ENCODE measurements at places on chromosomes 7 and 10.

GRCh38 chr10:16832351-16833080 lies 15.3 kb upstream of the RSU1 start:
- no peak for DNase-seq

DNA sequence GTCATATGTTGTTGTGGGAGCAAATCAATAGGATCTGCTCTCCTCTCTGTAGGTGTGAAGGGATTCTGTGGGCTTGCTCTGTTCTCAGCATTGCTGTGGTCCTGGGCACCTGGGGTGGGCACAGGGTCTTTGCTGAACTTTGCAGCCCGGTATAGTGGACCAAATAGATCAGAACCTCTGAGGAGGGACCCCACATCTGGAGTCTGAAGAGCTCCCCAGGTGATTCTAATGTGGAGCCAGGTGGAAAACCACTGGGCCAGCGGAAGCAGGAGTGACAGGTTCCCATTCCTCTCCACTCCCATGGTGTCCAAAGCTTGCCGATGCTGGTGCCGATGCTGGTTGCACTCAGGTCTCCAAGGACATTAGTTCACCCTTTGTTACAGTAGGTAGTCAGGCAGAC lies 257.2 kb downstream of the GLRX3 start:
- no peak for DNase-seq

DNA sequence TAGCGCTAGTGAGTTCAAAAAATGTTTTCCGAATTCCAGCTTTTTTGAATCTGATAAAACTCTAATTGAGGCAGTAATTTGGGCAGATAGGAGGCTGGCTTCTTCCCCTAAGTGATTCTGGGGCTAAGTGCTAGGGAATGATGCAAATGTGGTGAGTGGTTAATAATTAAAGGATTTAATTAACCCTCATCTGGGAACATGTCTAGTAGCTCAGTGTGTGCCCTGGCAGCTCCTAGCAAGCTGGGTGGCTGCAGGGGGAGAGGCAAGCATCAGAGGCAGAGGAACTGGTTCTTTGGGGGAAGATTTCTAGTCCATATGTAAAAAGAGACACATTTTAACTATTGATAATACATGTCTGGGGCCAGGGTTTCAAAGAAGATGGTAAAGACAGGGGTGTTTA lies 354.5 kb downstream of the WDR11 start:
- DNase-seq: no peak

DNA sequence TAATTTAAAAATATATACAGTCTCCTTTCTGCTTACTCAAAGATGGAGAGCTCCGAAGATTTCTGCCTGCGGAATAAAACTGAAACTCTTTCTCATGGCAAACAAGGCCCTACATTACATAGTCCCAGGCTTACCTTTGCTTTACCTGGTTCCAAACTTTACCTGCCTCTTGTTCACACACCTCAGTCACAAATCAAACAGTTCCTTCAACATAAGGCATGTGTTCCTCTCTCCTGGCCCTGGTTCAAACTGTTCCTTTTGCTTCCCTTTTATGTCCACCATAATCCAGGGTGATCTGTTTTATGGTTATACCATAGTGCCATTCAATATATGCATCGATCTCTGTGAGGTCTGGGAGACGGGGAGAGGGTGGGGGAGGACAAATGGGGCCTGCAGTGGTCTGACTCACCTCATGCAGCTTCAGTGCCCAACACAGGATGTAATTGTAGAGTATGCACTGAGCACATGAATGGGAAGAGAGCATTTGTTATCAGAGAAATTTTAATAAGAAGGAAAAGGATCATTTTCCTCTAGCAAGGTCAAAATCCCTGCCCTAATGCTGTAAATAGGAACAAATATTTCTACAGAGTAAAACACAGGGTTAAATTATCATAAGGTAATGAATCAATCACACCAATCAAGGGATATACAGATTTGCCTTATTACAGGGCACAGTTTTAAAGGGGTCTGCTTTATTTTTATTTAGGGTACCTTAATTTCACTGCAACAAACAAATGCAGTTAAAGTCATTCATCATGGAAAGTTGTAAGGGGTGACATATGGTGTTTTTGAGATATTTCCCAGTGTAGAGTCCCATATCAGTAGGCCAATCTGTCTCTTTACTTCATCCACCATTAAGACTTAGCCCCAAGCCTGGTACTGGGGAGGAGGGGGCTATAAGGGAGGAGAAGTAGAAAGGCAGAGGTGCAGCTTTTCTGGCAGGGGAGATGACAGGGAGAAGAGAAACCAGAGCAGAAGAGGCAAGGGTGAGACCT lies 88.8 kb upstream of the PDE1C start:
- DNase-seq: no peak

DNA sequence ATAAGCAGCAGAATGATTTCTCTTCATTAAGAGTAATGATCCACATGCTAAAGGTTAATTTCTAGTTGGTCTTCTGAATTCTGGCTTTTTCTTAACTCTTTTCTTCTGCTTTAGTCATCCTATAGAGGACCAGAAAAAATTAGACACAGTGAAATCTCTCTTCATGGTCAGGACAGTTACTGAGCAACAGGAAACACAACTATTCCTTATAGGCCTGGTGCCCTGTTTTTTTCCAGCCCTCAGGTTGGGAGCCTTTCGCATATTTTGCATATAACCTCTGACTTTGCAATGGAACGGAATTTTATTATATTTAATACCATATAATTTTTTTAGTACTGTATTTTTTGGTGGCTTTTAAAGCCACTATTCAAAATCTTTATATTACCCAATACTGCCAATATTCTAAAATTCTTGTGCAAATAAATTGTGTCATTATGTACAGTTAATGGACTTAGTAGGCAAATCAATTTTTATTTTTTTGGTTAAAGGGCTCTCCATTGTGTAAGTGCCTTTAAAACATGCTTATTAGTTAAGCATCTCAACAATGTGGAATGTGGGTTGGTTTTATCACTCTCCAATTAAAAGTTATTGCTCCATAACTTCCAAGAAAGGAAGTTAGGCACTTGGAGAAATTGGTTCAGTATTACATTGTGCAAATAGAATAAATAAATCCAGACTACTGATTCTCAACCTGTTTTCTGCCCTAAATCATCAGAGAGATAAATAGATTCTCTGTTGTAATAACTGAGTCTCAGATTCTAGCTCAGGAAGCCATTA lies 22.5 kb downstream of the ARL4A start:
- DNase-seq: no peak

GRCh38 chr7:77702513-77702912 lies 6.3 kb downstream of the RSBN1L start:
- DNase-seq: no peak

DNA sequence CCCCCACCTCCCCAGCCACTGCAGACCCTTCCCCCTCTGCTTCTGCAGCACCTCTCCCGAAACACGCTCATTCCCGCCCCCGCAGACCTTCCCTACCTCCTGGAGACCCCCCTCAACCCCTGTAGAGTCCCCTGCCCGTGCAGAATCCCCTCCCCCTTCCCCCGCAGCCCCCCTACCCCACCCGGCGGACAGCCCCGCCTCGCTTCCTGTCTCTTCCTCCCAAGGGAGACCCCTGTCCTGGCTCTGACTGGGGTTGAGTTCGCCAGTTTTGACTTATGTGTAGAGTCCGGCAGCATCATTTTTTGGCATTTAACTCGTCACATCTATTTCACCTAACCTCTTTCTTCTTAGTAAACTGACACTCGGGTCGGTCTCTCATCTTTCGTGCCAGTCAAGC lies 54.0 kb downstream of the ALOX5 start:
- DNase-seq: no peak

DNA sequence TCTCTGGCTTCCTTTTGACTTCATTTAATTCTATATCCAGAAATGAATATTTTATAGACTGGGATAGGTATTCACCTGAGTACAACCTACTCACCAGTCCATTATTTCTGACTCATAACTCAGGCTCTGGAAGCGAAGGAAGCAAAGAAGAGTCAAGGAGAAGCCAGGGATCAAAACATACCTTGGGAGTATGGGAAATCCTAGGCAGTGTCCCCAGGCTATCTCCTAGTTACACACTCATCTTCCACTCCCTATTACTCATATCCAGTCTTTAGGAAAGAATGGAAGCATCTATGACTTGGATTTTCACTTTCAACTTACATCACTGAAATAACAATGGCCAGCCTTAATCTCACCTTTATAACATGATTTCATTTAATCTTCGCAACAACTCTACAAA lies 40.9 kb upstream of the ELAPOR2 start:
- no peak for DNase-seq

DNA sequence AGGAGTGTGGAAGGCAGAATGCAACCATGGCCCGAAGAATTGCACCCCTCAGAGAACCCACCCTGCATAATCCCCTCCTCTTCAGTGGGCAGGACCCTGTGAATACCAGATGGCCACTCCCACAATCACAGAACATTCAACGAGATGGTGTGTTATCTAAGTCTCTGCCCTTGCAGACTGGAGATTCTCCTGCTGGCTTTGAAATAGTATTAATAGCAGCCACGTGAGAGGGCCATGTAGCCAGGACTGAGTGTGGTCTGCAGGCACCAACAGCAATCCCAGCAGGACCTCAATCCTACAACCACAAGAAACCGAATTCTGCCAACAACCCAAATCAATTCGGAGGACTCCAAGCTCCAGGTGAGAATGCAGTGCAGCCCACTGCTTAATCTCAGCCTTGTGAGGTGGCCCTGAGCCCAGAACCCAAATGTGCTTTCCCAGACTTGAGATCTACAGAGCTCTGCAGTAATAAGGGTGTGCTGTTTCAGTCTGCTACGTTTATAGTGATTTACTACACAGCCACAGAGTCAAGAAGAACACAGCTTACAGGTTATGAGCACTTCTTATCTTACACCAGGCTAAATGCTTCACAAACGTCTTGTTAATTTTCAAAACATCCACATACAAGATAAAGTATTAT lies 72.1 kb downstream of the VOPP1 start:
- DNase-seq: no peak

GRCh38 chr7:107210400-107210799 lies 41.6 kb downstream of the HBP1 start:
- no peak for DNase-seq

DNA sequence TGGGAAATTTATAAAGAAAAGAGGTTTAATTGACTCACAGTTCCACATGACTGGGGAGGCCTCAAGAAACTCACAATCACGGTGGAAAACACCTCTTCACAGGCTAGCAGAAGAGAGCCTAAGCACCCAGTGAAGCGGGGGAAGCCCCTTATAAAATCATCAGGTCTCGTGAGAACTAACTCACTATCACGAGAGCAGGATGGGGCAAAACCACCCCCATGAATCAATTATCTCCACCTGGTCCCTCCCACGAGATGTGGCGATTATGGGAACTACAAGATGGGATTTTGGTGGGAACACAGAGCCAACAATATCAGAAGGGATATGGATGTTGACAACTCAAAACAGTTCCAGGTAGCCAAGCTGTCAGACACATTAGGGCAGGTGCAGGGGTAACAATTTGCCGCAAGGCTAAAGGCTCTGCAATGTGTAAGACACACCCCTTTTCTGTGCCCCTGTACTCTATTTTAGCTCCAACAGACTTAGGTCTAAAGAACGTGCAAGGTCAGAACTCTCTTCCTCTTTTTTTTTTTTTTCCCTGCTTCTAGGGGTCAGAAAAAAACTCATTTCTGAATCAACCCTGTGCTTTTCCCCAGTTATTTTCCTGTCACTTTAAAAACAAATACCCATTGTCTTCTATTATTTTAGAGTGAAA lies 30.7 kb upstream of the RBM20 start:
- no peak for DNase-seq

DNA sequence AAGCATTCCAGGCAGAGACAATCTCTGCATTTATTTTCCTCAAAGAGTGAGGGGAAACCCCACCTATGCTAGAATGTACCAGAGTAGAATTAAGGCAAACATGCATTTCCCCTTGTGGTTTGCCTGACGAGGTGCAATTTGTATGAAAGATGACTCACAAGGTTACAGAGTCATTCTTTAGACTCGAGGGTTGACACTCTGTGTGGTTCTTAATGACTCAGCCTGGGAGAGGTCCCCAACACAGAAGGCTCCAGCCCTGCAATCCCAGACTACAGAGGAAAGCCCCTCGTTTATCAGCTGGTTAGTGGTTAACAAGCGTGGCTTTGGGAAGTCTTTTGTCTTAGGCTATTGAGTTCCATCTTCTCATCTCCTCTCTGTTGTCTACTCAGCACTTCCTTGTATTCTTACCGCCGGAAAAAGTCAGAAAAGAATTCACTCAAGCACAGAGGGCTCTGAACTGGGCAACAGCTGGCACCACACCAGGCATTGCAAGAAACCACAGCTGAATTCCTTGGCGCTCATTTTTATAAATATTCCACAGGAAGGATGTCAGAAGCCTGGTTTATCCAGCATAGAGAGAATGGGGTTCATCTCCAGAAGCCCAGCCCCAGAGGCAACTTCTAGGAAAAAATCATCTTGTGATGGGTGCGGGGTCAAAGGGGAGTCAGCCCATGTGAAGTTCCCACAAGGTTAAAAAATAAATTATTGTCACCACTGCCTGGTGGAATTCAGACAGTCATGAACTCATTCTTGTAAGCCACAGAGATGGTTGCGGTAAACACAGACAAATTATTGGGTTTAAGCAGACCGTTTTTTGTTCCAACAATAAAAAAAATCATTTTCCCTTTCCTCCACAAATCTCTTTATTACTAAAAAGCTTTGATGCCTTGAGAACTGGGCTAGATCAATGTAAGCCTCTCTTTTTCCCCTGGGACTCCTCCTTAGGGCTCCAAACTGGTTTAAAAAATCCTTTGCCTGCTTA lies 24.5 kb upstream of the SVIL start:
- DNase-seq: no peak

- DNase-seq: no peak
These were observed 115.5 kb downstream of the LSMEM1 start for GRCh38 chr7:112596260-112596659.

Measured in testis (tissue), 5 donors.